ENCODE measurements at places on chromosomes 2 and 18.

GRCh38 chr18:76264198-76264875 is 230.7 kb downstream of the ZNF516 start:
- no peak for DNase-seq

- DNase-seq: no peak
Measured at GRCh38 chr2:72815655-72816278, 10.1 kb downstream of the EXOC6B start.

DNA sequence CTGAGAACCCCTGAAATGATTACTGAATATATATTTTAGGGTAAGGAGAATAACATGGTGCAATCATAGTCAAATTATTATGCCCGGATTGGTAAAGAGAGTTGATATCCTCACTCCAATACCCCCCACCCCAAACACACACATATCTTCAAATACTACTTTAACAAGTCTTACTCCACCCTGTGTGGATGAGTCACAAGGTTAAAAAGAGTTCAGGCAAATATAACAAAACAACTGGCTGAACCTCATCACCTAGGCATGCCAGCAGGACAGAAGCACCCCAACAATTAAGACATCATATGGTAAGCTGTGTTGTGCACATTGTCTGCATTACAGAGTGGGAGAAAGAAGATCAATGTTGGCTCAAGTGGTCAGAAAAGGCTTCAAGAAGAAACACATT is 857.4 kb downstream of the TDRD15 start:
- DNase-seq: no peak

GRCh38 chr2:64923385-64923710 is 65.9 kb upstream of the SLC1A4 start:
- DNase-seq: no peak

DNA sequence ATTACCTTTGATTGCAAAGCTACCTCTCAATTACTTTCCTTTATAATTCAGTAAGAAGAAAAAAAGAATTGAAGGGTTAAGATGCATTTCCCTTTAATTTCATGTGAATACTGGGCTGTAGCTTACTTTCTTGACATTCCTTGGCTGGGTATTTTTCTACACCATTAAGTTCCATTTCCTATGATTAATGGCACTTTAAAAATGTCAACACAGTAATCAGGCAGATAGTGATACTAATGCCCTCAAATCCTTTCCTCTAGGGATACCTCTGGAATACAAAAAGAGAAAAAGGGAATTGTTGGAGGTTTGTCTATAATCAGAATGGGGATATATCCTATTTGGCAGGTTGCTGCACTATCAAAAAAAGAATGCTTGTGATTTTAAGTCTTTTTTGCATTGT is 216.9 kb downstream of the SRBD1 start:
- DNase-seq: no peak

All from SK-MEL-5 (cell line).